ENCODE measurements at places on chromosomes 1 and 21.

DNA sequence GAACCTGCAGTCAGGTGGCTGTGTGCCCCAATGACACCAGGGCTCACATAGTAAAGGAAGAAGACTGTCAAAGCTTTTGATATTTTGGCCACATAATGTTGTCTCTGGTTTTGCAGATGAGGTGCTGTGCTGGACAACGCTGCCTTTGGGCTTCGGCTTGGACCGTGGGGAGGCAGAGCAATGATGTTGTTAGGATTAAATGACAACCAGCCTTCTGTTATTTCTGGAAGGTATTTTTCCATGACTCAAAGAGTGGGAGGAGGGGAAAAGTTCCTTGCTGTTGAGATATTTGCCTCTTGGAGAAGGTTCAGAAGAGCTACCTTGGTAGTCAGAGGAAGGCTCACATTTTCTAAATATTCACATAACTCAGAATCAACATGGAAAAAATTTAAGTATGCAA lies 187.3 kb upstream of the GALNT2 start:
- DNase-seq, result no peak

DNA sequence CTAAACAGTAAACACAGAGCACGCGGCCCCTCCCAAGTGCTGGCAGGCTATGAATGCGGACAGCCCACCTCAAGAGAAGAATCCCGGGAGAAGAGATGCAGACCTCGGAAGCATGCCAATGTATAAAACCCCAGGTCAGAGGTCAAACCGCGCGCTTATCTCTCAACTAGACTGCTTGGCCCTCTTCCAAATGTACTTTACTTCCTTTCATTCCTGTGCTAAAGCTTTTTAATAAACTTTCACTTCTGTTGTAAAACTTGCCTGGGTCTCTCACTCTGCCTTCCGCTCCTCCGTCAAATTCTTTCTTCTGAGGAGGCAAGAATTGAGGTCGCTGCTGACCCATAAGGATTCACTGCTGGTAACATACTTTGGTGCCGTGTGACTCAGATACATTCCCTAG lies 216.0 kb downstream of the S1PR1 start:
- no peak for DNase-seq

- DNase-seq, result no peak
Measured at GRCh38 chr1:30184393-30185141, 538.8 kb downstream of the MATN1 start.

DNA sequence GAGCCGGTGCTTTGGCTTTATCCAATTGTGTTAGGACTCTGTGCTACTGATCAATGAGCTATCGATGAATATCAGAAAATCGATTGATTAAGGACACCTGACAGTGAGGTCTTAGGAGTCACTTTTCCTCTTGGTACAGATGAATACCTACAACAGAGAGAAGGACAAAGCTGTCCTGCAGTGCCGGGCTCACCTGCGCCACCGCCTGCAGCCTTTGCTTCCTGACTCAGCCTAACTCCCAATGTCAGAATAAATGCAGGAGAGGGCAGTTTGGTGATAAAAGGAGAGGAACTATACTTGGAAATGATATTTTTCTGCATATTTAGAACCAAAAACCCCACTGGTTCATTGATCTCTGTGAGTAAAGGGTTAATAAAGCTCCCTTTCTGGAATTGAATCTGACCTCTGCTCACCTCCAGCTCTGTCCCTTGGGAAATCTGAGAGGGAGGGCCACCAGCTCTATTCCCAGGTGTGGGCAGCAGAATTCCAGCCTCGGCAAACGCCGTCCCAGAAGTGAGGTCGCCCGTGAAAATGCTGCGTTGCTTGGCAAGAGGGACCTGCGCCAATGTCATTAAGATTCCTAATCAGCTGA lies 39.3 kb downstream of the POFUT2 start:
- DNase-seq, result no peak

DNA sequence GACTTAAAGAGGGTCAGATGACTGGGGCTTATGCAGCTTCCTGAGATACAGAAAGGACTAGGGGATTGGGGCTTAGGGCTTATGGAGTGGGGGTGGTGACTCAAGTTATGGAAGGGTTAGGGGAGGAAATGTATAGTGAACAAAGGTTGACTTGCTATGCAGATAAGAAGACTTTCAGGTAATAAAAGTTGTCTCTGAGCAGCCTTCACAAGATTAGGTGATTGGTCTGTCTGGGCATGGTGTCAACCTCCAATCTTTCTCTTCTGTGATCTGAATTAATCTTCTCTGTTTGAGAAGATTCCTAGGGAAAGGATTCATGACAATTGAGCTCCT lies 436.5 kb downstream of the SIPA1L2 start:
- no peak for DNase-seq

- DNase-seq, result no peak
Measured at GRCh38 chr1:36855699-36856494, 178.4 kb downstream of the GRIK3 start.

DNA sequence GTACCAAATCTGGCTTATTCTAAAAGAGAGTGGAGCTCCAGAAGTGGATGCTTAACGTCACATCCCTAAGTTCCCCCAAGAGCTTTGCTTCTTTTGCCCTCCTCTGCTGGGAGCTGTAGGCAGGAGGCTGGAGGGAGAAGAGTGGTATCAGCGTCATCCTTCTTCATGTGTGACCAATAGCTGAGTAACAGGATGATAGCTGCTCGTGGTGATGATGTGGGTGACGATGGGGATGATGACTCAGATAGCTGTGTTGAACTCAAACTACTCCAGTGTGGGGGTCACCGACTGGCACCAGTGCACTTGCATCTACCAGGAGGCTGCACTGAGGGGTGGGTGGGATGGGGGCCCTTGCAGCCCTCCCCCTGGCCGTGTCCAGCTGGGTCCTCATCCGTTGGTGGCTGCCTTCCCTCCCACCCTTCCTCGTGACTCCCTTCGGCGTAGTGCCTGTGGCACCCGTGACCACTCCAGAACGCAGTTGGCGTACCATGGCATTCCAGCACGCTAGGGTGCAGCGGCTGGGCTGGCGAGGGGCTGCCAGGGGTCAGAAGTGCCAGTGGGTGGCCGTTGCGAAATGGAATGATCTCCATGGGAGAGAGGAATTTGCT lies 1.1 kb downstream of the IGFN1 start:
- DNase-seq, result no peak

DNA sequence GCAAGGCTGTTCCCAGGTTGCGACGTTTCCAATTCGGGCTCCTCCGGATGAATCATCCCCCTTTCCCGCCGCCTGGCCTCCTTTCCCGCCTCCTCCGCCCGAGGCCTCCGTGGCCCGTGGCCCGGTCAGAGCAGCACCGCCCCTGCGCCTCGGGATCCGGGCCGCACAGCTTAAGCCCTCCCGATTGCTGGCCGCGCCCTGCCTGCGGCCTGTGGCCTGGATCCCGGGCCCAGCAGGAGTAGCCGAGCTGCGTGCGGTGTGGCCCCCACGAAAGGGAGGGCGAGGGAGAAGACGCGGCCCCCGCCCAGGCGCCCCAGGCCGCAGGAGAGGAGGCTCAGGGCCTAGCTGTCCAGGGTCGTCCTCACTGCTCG lies 1.0 kb downstream of the TMEM200B start:
- peak; percentile 77 for DNase-seq

DNA sequence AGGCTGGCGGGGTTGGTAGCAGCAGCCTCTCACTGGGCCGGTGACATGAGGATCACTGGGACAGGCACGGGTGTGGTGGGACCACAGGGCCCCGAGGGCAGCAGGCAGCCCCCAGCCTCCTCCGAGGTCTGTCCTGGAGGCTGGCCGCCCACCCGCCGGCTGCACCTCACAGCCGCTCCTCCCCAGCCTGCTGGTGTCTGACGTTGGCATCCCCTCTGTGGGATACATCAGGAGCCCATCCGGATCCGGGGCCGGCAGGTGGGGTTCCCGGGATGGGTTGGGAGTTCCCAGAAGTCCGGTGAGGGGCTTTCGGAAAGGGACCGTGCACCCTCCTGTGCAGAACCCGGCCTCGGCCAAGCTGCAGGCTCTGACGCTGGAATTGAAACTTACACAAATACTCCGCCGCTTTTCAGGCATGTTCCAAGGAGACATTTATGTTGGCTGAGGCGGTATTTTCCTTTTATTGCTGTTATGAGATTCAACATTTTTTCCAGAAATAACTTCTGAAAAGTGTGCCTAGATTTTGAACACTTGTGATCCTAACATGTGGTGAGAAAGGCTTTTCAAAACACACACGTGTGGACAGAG lies 142.1 kb upstream of the ARHGEF16 start:
- DNase-seq, result peak; percentile 72

DNA sequence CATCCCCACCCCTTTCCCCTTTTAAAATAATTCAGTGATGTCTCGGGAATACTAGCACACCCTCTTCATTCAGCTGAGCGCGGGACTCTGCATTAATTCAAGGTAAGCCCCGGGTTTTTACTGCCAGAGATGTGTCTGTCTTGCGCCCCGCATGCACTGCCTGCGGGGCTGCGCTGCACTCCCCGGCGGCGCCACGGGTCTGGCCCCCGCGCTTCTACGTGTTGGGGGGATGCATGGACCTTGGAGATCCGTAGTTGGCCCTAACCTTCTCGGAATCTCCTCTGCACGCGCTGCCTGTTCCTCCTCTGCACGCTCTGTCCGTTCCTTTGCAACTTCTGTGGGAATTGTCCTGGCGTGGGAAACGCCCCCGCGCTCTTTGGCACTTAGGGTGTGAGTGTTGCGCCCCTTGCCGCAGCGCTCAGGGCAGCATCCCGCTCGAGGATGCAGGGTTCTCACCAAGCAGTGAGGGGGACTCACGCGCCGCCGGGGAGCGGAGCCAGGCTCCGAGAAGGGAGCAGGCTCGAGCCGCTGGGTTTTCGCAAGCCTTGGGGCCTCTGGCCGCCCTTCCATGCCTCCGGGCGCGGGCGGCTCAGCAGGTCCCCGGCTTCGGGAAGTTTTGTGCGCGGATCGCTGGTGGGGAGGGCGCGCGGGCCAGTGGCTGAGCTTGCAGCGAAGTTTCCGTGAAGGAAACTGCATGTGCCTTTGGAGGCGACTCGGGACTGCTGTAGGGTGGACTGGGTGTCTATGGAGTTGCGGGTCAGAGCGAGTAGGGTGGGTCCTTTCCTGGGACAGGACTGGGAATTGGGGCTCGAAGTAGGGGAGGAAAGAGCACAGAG lies 165.1 kb upstream of the CACNA1E start:
- DNase-seq, result no peak

GRCh38 chr1:42392967-42393848 lies 12.6 kb downstream of the RIMKLA start:
- DNase-seq, result no peak

GRCh38 chr1:108590957-108591356 lies 31.1 kb downstream of the EEIG2 start:
- DNase-seq, result peak; percentile 71

- no peak for DNase-seq
Measured at GRCh38 chr1:111571987-111572386, 47.6 kb upstream of the RAP1A start.

DNA sequence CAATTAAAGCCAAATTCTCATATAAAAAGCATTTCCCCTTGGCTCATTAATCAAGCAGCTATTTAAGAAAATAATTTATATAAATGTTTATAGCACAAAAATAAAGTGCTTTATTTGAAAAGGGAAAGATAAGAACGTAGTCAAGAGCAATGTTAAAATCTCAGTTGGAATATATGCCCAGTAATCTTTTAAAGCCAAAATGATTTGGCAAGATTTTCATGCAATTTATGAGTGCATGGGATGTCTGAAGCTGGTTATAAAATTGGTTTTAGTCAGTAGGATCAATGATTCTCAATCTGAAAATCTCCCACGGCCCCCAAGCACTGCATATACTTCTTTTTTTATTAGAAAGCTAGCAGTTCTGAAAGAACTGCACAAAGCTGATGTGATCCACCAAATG lies 188.8 kb downstream of the RERE start:
- DNase-seq, result no peak

DNA sequence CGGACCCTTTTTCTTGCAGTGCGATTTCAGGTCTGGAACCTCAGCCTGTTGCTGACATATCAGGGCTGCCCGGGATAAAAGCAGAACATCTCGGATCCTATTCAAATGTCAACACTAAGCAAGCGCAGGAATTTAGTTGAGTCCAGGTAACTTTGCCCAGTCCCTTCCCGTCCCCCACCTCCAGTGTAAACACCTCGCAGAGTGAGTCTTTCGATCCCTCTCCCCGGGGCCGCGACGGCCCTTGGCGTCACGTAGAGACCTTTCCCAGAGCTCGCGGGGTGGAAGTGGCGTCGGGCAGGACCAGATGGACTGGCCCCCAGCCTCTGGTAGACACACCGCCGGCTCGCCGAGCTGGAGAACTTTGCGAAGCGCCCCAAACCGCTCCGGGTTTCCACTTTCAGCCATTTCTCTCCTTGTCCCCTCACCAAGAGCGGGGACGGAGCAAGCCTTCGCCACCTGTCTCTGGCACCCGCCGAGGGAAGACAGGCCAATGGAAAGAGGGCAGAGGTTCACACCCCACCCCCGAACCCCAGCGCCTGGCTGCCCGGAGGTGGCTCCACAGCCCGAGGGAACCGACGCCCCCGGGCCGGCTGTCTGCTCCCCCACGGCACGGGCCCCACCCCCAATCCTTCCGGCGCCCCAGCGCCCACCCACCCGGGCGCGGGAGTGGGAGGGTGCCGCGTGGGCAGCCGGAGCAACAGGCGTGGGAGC lies 570 bp downstream of the KCND3 start:
- no peak for DNase-seq

DNA sequence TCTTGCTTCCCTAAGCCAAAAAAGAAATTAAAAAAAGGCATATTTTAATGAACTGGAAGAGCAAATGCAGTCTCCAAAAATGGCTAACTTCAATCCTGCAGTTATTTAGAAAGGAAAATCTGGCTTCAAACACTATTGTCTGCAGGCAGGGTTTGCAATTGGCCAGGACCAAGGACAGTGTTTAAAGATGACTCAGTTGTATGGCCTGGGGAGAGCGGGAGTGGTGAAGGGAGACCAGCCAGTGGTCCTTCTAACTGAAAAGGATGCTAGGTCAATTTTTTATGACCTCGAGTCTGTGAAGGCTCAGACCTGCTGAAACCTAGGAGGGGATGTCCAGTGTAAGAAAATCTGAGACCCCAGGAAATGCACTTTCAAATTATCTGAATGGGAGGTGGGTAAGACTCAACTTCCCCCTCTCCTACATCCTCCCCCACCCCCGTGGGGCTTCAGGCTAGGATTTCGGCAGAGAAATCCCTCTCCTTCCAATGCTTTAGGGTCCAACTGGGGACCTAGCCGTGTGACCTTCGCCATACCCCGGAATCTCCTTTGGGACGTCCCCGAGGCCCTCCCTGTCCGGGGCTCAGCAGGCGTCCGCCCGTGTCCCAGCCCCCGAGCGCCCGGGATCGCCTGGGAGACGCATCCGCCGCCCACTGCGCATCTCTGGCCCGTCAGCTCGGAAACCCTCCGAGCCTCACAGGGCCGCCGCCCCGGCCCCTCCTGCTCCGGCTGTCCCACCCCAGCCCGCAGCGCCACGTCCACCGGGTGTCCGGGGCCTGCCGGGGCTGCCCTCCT lies 602 bp upstream of the RIMKLA start:
- DNase-seq, result peak; percentile 22
